ENCODE measurements at places on chromosomes 4 and X.

DNA sequence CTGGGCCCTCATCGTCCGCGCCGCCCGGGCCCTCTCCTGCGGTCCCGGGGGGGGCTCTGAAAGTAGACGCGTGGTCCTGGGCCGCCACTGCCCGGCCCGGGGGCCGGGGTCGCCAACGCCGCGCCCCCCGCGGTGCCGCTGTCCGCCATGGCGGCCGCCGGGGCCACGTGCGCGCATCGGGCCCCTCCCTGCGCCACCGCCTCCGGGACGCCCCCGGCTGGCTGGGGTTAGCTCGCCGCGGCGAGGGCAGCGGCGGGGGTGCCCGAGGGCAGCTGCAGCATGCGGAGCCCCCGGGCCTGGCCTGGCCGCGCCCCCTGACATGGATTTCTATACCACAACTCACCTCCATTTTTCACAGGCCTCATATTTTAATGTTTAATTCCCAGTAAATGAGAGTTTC, 61.8 kb downstream of the ELF2 start:
- no peak for DNase-seq

DNA sequence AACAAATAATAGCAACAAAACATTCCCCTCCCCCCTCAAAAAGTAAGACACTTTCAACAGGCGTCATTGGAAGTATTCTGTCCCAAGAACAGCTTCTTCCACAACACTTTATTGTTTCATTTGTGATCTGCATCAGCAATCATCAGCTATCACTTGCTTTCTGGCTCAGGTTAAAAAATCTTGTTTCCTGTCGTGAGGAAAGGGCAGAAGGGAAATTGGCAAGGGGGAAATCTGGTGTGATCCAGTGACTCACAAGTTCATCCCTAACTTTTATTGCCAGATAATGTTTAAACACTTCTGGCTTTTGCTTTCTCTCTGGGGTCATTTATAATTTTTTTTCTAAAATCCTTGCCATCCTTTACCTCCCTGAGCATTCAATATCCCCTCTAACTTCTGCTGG, 247.4 kb upstream of the GIMD1 start:
- DNase-seq = no peak

DNA sequence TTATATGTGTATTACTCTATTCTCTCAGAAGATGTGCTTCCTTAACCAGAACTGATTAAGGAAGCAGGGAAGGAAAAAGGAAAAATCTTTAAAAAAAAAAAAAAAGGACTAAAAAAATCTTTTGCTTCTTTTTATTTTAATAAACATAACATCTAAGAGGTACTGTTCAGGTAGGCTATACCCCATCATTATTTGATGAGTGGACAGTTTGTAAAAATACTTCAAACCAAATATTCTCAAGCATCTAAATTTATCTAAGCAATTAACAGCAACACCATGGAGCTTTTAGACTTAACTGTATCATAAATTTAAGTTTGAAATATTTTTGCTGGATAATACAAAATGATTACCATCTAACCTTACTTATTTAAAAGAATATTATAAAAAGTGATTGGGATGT, 168.9 kb downstream of the MAB21L2 start:
- DNase-seq = no peak

- DNase-seq = no peak
These were observed 79.5 kb upstream of the SLC4A4 start for GRCh38 chr4:71259280-71259679.

DNA sequence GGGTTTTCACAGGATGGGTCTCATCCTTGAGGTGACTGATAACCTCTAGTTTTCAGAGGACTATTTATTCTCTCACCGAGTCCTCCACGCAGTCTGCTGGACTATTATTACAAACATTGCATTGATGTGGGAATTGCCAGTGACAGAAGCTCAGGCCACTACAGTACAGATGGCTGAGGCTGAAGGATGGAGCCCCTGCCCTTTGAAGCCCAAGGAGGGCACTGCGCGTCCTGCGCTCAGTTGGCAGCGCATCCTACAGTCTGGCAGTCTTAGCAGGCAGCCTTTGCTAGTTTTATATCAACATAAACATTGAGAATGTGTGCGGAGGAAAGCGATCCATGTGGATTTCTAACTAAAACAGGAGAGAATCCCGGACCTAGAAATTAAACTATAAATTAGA, 1.5 kb upstream of the RELL1 start:
- DNase-seq = no peak

- no peak for DNase-seq
These were observed 217.1 kb upstream of the LDB2 start for GRCh38 chr4:17115583-17115982.

DNA sequence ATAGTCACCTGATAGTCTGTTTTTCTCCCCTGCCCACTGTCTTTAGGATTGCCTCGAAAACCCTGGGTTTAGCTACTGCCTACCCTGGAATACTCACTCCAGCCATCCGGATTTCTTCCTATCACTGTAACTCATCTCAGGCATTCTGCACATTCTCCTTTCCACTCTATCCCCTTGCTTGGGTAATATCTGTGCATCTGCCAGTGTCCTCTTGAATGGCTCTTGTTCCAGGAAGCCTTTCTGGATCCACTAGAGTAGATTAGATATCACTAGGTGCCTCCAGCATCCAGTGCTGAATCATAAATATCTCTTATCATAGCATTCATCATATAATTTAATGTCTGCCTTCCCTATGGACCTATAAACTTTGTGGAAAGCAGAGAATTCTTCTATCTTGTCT, 17.1 kb upstream of the GALNT7 start:
- no peak for DNase-seq

GRCh38 chr4:159487284-159487747, 384.4 kb downstream of the RAPGEF2 start:
- DNase-seq = no peak

DNA sequence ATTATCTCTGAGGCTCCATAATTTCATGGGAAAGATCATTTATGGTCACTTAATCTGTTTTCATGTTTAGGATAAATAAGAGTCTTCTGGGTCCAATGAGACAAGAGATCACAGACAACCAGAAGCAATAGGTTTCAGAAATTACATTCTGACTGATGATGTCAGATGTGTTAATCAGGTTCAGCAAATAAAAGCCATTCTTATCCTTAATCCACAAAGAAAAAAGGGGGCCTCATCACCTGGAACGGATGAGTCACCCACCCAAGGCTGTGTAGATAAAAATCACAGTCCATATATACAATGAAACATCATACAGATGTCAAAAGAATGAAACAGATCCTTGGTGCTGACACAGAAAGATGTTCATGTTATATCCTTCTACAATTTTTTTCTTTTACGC, 36.6 kb downstream of the SYTL4 start:
- DNase-seq = no peak

- no peak for DNase-seq
These were observed 77.6 kb downstream of the PRKG2 start for GRCh38 chr4:81137446-81137845.

GRCh38 chr4:23728971-23729370, 160.9 kb downstream of the PPARGC1A start:
- DNase-seq = no peak

- no peak for DNase-seq
These were observed 71.8 kb downstream of the SUPT20HL2 start for GRCh38 chrX:24241822-24242648.

DNA sequence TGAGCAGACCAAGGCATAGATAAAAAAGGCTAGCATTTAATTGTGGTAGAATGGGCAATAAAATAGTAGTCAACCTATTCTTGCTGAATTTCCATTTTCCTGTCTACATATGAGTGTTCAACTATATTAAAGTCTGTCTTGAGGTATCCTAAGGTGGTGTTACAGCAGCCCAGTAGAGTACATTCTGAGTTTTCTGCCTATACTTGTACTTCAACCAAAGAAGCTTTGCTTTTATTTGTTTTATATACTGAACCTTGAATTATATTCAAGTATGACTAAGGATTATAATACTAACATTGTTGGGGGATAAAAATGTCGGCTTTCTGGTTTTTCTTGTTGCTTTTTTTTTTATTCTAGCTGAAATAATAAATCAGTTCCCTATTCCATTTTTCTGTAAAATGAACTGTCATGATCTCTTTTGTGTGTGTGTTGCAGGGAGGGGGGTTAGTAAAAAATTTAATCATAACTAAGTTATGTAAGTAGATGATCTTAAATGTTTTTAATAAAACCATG, 106.7 kb downstream of the PDLIM5 start:
- DNase-seq = no peak

- no peak for DNase-seq
These were observed 11.6 kb upstream of the TNIP2 start for GRCh38 chr4:2767705-2768074.

- no peak for DNase-seq
These were observed 16.4 kb downstream of the BANK1 start for GRCh38 chr4:101806914-101807313.

- DNase-seq = peak; percentile 37
These were observed 23.9 kb upstream of the APLN start for GRCh38 chrX:129678614-129679195.

- no peak for DNase-seq
These were observed 126.5 kb downstream of the KIT start for GRCh38 chr4:54784161-54784671.

DNA sequence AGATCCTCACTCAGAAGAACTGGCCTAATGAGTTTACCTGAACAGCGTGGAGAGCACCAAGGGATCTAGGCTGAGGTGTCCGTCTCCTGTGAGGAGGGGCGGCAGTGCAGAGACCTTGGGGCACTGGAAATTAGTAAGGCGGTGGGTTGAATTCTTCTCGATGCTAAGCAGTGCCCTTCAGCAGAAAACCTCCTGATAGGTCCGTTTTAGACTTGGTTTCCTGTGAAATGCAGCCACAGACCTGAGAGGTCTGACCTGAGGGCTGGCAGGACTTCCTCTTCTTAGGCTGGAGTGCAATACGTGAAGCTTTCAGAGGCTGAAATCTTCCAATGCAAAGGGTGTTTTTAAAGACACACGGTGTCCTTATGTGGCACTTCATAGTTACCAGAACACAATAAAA, at the start of gene CLNK:
CLNK (minus strand) TSS at position 138 of the 400 bp plus-strand sequence. CDS start 16,899 bp downstream, outside the sequence.
- DNase-seq = no peak

DNA sequence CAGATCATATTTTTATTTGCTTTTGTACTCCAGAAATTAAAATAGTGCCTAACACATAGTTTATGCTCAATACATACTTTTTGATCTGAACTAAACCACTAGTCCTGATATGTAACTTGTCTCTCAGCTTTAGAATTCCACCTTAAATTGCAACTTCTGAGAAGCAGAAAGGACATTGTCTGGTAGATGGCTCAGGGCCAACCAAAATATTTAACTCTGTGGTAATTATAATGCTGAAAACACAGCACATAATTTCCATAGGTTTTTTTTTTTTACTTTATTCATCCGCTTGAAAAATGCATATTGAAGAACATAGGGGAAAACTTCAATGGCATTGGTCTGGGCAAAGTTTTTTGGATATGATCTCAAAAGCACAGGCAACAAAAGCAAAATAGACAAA, 59.3 kb downstream of the AREG start:
- DNase-seq = no peak

GRCh38 chrX:150647331-150647730, 45.9 kb upstream of the MTMR1 start:
- no peak for DNase-seq

DNA sequence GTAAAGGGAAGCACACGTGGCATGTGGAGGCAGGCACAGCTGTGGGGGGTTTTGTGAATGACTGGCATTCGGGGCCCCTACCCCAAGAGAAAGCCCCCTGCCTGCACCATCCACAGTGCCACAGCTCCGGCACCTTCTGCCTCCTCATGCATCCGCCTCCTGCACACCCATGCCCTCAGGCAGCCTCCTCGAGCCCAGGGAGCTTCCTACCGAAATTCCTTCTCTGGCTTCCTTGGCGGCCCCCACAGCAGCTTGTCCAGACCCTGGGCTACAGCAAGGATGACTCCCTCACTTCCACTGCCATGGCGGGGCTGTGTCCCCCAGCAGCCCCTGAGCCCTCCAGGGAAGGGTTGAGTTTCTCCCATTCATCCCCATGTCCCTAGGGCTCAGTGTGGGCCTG, 99.9 kb downstream of the WFS1 start:
- no peak for DNase-seq

DNA sequence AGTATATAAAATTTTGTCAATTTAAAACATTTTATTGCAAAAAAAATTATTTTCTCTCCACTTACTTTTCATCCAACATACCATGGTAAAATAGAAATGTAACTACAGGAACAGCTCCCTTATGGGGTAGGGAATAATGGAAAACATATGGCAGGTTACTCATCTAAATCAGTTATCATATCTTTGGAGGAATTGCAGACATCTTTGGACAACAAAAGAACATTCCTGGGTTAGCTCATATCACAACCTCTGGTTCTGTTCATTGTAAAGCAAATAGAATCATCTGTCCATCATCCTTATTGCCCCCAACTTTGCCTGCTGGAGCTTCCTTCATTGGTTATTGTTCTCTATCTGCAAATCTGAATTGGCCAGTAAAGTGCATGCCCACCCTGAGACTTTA, 387.5 kb upstream of the GRID2 start:
- no peak for DNase-seq

GRCh38 chrX:104343428-104344129, 88.8 kb upstream of the ESX1 start:
- DNase-seq = no peak

GRCh38 chr4:13872155-13872554, 244.6 kb upstream of the BOD1L1 start:
- no peak for DNase-seq

DNA sequence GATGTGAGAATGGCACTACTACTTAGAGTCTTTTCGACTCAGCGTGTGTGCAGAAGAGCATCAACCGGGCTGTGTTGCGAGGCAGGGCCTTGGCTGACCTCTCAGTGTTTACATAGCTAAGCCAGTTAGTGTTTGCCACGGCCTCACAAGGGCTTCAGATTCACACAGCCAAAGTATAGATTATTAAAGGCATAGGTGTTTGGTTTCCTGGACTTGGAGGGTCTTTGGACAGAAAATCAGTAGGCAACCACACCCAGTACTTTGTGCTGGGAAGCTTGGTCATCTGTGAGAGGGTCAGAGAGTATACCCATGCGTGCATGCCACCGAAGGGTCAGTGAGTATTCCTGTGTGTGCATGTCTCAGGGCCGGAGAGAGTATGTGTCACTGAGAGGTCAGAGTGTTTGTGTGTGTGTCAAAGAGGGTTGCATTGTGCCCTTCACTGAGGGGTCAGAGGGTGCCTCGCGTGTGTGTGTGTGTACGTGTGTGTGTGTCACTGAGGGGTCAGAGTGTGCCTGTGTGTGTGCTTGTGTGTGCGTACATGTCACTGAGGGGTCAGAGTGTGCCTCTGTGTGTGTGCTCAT, 69.7 kb upstream of the MSANTD1 start:
- no peak for DNase-seq

DNA sequence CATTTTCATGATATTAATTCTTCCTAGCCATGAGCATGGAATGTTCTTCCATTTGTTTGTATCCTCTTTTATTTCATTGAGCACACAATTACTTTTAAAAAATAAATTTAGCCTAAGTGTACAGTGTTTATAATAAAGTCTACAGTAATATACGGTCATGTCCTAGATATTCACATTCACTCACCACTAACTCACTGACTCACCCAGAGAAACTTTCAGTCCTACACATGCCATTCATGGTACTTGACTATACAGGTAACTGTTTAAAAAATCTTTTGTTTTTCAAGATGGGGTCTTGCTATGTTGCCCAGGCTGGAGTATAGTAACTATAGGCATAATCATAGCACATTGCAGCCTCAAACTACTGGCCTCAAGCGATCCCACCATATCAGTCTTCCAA, 348.1 kb downstream of the RAPGEF2 start:
- no peak for DNase-seq
